ENCODE measurements at places on chromosomes 11 and 22.

GRCh38 chr11:116052603-116053547, 548.7 kb upstream of the CADM1 start:
- DNase-seq, result no peak

DNA sequence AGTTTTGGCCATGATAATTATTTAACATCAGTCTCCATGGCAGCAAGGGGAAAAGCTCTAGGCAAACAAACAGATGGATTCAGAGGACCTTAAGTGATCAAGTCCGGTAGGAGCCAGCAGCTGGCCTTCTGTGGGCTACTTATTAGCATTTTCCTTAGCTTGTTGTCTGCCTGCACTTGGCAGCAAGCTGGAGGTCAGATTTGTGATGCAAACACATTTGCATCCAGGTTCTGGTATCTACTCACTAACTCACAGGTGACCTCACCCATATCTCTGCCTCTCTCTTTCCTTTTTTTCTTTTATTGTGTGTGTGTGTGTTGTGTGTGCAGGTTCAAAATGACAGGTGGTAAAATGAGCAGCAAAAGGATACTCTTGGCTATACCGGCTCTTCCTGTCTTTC, 32.3 kb downstream of the ARHGAP42 start:
- DNase-seq, result no peak

- no peak for DNase-seq
Observed at GRCh38 chr22:32574958-32575910, 100.6 kb downstream of the FBXO7 start.

- no peak for DNase-seq
Observed at GRCh38 chr22:36493690-36494110, 12.3 kb upstream of the TXN2 start.

- no peak for DNase-seq
Observed at GRCh38 chr11:61869708-61870451, 21.5 kb downstream of the FADS3 start.

- no peak for DNase-seq
Observed at GRCh38 chr11:76885390-76886097, 24.8 kb downstream of the ACER3 start.

- DNase-seq, result no peak
Observed at GRCh38 chr11:74370123-74370522, 28.1 kb downstream of the PGM2L1 start.

- DNase-seq, result no peak
Observed at GRCh38 chr22:24406322-24407277, 20.8 kb upstream of the ADORA2A start.

DNA sequence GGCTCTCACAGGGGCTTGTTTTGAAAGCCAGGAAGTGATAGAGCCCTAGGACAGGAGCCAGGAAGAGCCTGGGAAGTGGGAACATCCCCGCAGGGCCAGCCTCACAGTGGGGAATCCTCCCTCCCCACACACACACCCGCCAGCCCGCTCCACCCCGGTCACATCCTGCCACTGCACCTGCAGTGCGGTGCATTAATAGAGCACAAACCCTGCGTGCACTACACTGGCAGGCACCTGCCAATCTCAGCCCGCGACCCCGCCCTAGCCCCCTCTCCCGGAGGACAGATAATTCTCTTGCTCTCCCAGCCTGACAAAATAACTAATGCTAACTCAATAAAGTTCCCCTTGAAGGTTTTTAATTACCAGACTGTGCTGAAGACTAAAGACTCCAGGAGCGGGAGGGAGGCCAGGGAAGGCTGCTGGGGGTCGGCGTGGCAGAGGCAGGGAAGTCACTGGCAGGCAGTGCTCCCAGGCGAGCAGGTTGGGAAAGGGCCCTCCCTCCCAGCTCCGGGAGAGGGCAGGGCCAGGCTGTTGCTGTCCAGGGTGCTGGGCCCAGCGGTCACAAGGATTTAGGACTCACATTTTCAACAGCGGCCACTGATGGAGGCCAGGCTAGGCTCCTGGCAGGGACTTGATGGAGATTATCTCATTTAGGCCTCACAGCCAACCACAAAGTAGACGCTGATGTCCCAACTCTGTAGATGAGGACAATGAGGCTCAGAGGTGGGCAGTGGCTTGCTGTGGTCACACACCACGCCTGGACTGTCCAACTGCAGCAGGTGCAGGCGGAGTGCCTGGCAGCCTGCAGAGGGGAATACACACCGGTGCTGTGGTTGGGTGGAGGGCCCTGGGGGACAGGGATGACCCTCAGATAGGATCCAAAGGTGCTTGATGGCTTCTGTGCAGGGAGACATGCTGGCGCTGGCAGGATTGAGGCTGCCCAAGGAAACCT, 23.9 kb upstream of the TCF20 start:
- DNase-seq, result no peak

- no peak for DNase-seq
Observed at GRCh38 chr22:43017525-43018460, 2.8 kb upstream of the PACSIN2 start.

DNA sequence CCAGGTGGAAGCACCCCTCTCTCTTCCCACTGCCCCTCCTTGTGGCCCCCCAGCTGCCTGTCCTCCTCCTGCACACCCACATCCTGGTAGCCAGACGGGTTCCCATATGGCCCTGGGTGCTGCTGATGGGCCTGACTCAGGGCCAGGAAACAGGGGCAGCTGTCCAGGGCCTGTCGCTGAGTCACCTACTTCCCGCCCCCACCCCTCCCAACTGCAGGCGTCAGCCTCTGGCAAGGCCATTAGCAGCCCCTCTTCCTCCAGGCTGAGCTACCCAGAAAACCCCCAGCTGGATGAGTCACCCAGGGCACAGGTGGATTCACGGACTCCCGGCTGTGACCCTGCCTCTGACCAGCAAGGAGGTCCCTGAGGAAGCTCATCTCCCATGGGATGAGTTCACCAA, 6.9 kb upstream of the GAL start:
- no peak for DNase-seq

DNA sequence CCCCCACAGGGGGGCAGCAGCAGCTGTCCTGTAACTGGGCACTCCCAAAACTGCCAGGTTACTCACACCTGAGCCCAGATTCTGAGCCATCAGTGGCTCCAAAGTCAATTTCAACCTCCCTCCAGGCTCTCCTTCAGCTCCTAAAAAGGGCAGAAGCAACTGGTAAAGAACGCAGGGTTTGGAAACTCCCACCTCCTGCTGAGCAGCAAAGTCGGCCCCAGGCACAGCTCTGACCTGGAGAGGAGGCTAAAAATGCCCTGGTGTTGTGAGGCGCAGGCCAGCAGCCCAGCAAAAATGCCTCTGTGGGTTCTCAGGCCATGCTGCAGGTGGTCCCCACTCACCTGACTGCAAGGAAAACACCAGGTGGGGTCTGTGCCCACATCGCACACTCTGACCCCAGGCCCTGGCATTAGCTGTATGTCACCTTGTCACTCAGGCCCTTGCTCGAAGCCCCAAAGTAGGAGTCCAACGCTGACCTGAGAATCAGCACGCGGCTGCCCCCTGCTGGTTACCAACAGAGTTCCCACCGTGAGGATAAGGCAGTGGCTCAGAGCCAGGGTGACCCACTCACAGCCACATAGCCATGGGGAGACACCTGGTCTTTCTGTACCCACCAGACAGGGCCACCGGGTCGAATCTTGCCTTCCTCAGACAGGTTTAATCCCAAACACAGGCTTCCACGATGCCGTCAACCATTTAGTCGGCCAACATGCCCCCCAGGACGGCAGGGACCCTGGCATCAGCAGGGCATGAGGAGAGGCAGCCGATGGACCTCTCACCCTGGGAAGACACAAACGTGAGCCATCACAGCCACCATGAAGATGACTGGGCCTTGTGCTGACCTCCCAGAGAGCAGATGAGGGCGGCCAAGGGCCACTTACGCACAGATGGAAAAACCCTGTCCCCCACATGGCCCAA, 11.1 kb downstream of the POLR3H start:
- peak; percentile 30 for DNase-seq

DNA sequence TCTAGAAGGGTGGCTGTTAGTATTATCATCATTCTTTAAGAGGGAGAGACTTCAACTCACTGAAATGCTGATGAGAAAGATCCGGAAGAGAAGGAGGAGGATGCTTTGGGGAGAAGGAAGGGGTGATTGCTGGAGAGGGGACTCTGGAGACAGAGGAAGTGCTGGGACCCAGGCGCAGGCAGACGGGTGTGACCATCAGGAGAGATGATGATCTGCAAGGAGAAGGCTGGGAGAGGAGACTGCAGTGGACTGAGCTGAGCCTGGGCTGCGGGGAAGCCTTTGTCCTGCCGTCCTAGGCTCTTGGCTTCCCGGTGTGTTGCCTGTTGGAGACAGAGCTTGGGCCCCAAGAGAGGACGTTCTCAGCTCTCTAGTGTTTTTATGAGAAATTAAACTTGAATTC, 22.6 kb downstream of the RASD2 start:
- DNase-seq, result no peak

DNA sequence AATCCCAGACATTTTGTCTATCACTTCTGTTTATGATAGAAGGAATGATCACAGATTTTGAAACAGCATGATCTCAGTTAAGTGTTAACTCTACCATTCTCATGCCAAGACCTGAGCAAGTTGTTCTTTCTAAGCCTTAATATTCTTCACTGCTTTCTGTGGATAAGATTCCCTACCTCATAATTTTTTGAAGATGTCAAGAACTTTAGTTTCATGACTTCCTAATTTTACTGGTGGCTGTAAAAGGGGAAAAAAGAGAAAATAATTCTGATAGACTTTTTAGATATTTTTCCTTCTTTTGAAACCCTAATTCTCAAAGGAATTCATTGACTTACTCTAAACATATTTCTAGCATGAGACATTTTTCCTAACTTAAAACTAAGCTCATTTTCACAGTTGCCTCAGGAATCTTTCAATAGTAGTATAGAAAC, 520.0 kb upstream of the LUZP2 start:
- DNase-seq, result no peak

DNA sequence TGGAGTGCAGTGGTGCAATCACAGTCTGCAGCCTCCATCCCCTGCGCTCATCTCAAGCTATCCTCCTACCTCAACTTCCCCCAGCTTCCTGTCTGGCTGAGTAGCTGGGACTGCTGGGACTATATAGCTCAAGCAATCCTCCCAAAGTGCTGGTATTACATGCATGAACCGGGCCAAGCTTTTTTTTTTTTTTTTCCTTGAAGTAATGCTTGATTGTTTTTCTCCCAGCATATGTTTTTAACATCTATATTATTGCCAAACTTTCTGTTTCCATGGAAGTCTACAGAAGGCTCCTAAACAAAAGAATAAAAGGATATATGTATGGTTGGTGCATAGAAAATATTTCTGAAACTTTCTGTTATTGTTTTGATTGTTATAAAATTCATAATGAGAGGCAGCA, 853.6 kb downstream of the KCNA4 start:
- DNase-seq, result no peak

DNA sequence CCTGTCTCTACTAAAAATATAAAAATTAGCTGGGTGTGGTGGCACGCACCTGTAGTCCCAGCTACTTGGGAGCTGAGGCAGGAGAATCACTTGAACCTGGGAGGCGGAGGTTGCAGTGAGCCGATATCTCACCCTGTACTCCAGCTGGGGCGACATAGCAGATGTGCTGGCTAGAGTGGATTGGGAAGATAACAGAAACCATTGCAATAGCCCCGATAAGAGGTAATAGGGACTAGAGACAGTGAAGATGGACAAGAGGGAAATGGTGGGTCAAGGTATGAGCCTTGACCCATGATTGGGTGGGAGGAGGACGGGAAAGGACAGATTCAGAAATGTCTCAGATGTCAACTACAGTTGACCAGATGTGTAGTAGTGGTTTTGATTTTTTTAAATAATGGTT, 6.1 kb downstream of the SWAP70 start:
- no peak for DNase-seq

DNA sequence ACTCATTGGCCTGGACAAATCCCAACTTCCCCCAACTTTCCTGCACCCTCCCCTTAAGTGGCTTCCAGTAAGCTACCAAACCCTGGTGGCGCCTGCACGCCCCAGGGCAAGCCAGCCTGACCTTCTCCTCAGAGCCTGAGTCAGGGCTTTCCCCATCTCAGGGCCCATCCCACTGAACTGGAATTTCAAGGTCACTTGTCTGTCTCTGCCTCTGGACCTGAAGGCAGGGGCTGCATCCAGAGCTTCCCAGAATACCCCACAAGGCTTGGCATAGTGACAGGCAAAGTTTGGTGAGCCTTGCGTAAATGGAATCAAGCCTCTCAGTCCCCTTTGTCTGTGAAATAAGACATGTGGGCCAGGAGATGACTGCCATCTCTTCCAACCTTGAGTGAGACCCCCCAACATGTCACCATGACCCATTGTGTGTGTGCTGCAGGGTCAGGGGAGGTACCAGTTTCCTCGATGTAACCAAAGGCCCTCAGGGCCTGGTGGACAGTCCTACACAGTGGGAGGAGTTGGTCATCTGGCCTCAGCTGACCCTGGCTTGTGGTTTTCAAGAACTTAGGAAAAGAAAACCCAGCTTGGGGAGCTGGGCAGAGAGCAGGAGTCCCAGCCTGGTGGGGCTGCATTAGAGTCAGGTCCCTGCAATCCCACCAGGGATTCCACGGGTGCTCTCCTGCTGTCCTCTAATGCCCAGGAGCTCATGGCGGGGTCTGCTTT, 8.9 kb downstream of the ALX4 start:
- no peak for DNase-seq

DNA sequence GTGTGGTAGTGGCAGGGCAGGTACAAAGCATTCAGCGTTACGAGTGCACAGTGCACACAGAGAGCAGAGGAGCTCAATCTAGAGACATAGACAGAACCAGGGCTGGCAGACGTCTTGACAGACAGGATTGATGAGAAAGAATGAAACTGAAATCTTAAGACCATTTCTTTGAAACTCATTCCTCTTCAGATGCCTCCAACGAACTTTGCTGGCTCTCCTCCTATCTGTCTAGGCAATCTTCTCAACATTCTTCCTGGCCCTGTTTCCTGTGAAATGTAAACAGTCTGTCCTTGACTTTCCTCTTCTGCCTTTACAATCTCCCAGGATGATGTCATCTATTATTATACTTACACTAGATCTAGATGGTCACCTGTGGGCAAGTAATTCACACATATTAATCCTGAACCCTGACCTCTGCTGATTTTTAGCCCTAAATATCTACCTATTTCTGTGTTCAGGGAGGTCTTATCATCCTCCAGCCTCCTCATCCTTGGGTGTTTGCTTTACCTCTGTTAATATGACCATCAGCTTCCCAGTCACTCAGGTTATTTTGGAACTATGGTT, 119.5 kb downstream of the ENTHD1 start:
- no peak for DNase-seq

DNA sequence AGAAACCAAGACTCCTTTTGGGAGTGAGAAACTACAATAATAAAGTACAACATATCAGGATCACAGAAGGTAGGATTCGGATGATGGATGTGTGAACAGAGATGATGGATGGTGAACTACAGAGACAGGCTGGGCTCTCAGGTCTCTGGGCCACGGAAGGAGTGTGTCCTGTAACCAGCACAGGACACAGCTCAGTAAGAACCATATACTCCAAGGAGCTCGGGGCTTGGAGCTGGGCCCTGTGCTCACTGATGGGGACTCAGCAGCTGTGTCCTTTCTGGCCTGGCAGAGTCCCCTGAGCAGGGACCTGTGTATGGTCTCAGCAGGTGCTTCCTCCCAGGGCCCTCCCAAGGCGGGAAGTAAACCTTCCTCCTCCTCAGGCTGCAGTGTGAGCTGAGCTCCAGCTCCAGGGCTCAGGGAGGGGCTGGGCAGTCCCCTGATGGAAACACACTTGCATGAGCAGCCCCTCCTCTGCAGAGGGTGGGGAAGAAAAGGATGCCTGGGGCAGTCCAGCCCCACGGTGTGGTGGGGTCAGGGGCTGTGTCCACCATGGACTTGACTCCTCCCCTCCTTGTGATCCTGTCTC, 39.8 kb upstream of the TOP3B start:
- DNase-seq, result no peak
